GM04504 (cell line): ENCODE measurements at places on chromosomes 4 and X.

GRCh38 chr4:144213371-144213770 is 72.9 kb upstream of the GYPA start:
- DNase-seq = no peak

- DNase-seq = no peak
Measured at GRCh38 chr4:184279496-184280061, 61.9 kb upstream of the ENPP6 start.

- DNase-seq = no peak
Measured at GRCh38 chrX:71367396-71367795, 1.2 kb downstream of the TAF1 start.

DNA sequence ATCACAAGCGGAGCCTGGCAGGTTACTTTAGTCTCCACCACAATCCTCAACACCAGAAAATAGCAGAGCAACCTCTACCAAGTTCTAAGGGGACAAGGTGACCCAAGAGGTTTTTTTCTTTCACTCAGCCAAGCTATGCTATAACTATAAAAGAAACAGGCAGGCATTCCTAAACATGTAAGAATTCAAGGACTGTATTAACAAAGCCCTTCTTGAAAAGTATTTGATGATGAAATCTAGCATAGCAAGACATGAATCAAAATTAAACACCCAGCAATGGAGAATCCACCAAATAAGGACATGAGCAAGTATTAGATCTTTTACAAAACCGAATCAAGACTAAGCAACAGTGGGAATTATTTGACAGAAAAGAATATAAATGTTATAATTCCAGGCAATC is 25.7 kb upstream of the C1QTNF7 start:
- DNase-seq = no peak
